ENCODE measurements at places on chromosomes 1 and 21. TPM values are rescaled to one million over a fixed set of nuclear protein-coding genes. Genes with fewer than 3 reads are reported as not detected.

The AHDC1 gene
- 8.6 TPM for total RNA-seq

The RXFP4 gene
- not detected for total RNA-seq

The SIM2 gene
- total RNA-seq: 2.0 TPM

The PM20D1 gene
- not detected for total RNA-seq

The CBR3 gene
- total RNA-seq: 24.1 TPM

The PPP2R5A gene
- 17.1 TPM for total RNA-seq

The TNFRSF9 gene
- total RNA-seq: 0.15 TPM

Measured in bronchus fibroblast of lung (primary cell).